ENCODE measurements at places on chromosomes 4 and X.

DNA sequence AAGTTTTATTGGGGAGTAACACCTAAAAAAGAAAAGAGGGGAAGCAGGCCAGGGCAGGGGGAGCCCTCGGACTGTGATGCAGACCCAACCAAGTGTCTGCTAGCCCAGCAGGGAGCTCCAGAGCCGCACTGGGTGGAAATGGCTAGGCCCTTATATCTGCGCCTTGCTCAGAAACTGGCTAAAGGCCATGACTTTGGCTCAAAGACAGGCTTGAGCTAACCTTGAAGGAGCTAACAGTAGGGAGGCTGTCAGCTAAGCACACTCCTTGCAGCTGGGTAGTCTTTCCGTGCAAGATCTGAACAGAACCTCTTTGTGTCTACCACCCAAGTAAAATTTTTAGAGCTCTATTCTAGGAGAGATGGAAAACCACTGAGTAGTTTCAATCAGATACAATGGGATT is 43.0 kb downstream of the SEPSECS start:
- DNase-seq, result no peak

GRCh38 chrX:125101971-125102755 is 217.5 kb upstream of the TEX13C start:
- no peak for DNase-seq

- DNase-seq, result no peak
Observed at GRCh38 chr4:78945651-78946179, 6.5 kb upstream of the PAQR3 start.

DNA sequence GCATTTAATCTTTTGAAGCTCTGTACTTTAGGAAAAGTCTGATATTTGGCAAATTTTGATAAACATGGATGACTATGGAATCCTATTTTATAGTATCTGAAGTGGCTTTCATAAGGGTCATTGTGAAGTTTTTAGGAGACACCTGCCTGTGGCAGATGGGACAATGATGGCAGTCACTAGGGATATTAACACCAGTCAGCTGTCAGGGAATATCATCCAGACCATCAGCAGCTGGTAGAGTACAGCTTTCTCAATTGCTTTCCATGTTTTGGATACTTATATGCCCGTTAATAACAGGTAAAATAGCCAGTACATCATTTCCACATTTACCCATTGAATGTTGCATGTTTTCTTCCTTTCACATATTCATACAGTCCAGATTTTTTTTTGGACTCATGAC is 39.1 kb downstream of the NPNT start:
- DNase-seq, result no peak

- no peak for DNase-seq
Observed at GRCh38 chr4:74794382-74795010, at the start of gene BTC. TSS of gene BTC (minus strand) at chr4:74794523. CDS start at chr4:74794325, 198 bp downstream.

DNA sequence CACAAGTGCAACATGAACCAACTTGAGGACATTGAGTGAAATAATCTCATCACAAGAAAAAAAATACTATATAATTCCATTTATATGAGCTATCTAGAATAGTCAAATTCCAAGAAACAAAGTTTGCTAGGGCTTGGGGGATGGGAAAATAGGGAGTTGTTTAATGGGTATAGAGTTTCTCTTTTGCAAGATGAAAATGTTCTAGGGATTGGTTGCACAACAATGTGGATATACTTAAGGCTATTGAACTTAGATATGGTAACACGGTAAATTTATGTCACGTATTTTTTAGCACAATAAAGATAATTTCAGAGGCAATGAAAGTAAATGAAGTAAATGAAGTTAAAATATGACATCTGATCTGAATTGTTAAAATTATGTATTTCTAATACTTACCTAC is 7.9 kb downstream of the MFSD8 start:
- no peak for DNase-seq

GRCh38 chrX:31590581-31591114 is 518.8 kb upstream of the FTHL17 start:
- no peak for DNase-seq

- DNase-seq, result no peak
Observed at GRCh38 chr4:114076899-114077570, 97.6 kb upstream of the ARSJ start.

- no peak for DNase-seq
Observed at GRCh38 chr4:117801756-117802155, 232.5 kb upstream of the NDST3 start.

Data from stimulated activated CD4-positive, alpha-beta T cell treated with anti-CD3 and anti-CD28 coated beads, Interleukin-15, amount 100 ng/mL, for 48 hours (primary cell).